A673 (cell line): ENCODE measurements at places on chromosomes 1 and 21. TPM values are rescaled to one million over a fixed set of nuclear protein-coding genes. Genes with fewer than 3 reads are reported as not detected.

The TCHH gene
- 0.24 and 0.28 TPM in 2 replicates for total RNA-seq

The C1orf87 gene
- not detected in 2 replicates for total RNA-seq

The KRTAP20-1 gene
- total RNA-seq, result not detected in 2 replicates

The NKAIN1 gene
- 1.4 and 5.4 TPM in 2 replicates for total RNA-seq

The RAB42 gene
- 2.4 and 3.5 TPM in 2 replicates for total RNA-seq

The C1QC gene
- total RNA-seq, result not detected in 2 replicates

The SAMD13 gene
- 1.2 and 1.6 TPM in 2 replicates for total RNA-seq

The PACC1 gene
- 14.5 and 15.6 TPM in 2 replicates for total RNA-seq

GRCh38 chr1:24951810-24952412, 21.8 kb upstream of the RUNX3 start:
- no peak for DNase-seq

GRCh38 chr1:110524311-110525248, 5.6 kb upstream of the KCNA10 start:
- peak; percentile 72 for DNase-seq

- DNase-seq, result no peak
These were observed 6.4 kb upstream of the REN start for GRCh38 chr1:204172404-204173029.

DNA sequence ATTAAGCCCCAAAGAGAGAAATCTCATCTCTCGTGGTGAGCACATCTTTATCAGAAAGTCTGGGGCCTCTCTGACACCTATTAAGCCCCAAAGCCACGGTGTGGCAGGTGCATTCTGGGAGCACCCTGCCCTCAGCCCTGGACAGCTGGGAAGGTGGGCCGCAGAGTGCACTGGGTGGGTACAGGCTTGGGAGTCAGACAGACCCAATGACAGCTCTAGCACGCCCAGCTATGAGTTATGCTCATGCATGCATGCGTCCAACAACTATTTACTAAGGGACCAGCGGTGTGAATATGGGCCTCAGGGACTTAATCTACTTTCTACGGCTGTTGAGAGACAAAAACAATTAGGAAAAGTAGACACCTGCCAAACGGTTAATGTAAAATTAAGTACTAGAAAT, 46.6 kb downstream of the SLC66A1 start:
- no peak for DNase-seq

- no peak for DNase-seq
These were observed 9.7 kb upstream of the CADM3 start for GRCh38 chr1:159161719-159162026.

DNA sequence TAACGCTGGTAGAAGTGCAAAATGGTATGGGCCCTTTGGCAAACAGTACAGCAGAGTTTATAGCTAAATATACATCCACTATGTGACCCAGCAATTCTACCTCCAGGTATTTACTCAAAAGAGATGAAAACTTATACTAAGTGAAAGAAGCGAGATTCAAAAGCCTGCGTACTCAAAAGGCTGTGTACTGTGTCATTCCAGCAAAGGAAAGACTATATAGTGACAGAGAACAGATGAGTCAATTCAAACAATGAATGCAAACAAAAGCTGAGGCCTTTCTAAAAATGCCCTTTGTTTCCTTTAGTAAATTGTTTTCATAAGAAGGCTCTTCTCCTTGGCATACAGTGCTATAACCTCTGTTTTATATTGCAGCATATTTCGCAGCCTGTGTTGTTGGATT, 268.8 kb upstream of the CSF3R start:
- DNase-seq, result no peak

DNA sequence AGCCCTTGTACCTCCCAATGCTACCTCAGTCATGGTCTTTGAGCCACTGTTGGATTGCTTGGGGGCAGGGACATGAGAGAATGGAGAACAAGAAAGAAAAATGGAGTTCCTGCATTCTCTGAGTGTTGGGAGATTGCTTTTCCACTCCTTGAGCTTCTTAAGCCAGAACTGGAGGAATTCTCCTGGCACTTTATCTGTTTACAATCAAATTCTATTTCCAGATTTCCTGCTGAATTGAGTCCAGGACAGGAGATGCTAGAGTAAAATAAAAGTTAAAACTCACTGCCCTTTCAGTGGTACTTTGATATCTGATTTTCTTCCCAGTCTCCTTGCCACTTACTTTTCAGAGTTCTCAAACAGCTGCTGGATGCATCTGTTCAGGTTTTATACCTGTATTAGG, 24.4 kb upstream of the DEPDC1 start:
- DNase-seq, result no peak

DNA sequence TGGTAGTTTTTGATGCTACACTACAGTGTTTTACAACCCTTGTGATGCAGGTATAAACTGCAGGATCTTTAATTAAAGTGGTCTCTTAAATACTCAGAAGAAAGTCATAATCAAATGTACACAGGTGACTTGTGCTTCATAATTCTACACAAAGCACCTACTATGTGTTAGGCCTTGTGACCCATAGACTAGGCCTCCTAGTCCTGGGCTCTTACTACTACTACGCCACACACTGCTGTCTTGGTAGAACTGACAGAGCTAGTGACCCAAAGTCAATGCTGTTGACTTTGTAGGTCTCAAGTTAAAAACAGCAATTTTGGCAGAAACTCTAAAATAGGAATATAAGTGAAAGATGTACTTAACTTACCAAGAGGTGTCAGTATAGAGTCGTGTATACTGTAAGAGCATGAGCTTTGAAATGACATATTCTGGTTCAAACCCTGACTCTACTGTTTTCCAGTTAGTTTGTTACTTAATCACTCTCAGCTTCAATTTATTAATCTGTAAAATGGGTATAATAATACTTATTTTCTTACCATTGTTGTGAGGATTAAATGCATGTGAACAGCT, 48.6 kb upstream of the LMO4 start:
- DNase-seq, result peak; percentile 52

- no peak for DNase-seq
These were observed 2.7 kb downstream of the PLEKHA6 start for GRCh38 chr1:204356997-204357396.

GRCh38 chr1:189429610-189430009, 1048.1 kb downstream of the BRINP3 start:
- peak; percentile 81 for DNase-seq

DNA sequence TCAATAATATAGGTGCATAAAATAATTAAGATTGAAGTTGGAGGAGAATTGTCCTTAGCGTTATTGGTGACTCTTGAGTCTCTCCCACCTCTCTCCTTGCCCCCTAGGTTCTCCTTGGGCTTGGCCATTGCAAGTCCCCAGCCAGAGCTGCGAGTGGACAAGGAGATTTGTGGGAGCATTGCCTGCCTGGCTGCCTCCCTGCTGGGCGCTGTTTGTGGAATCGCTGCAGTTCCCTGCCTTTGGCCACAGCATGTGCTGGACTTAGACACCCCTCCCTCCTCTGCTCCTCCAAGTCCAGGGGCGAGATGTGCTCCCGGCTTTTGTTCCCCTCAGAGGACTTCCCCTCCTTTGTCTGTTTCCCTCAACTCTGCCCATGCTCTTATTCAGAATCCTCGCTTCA, 21.9 kb upstream of the HUNK start:
- no peak for DNase-seq

- no peak for DNase-seq
These were observed 40.7 kb downstream of the MAP3K21 start for GRCh38 chr1:233368106-233368788.

- no peak for DNase-seq
These were observed 85.2 kb upstream of the TRABD2B start for GRCh38 chr1:48082271-48082962.

DNA sequence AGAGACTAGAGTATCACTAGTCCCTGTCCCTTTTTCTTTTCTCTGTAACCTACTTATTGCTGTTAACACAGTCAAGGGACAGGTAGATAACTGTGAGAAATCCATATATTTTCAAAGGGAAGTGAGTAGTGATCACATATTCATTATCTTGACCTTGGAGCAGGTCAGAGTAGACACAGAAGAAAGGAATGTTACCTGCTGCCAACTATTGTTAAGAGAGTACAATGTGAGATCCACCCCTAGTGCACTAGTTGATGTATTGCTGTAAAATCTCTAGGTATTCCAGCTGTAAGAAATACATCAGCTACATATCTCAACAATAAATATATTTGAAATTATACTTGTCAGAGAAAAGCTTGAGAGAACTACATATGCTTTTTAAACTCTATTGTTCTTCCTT, 68.7 kb upstream of the ADGRL2 start:
- no peak for DNase-seq

DNA sequence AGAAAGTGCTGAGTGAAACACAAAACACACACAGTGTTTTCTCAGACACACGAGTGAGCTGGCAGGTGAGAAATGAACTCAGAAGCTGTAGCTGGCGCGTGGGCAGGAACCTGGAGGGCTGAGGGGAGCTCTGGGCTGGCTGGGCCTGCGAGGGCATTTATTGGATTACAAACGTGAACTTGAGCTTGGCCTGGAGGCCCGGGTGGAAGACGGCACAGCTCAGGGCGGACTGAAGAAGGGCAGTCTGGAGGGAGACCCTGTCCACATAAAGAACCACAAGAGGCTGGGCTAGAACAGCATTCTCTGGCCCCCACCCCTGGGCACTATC, 52.1 kb upstream of the ADARB1 start:
- no peak for DNase-seq

- peak; percentile 52 for DNase-seq
These were observed 1.0 kb downstream of the EGLN1 start for GRCh38 chr1:231420959-231421545.
